Activated B cell treated with CpG ODN at 0.5 μM for 24 hours (primary cell): ENCODE measurements at places on chromosomes 2 and 18.

- H3K36me3 ChIP-seq, result no peaks in the 10 kb centered on the region
- no peak overlapping the region for H3K27ac ChIP-seq
- H3K4me1 ChIP-seq, result peaks cover 3% of the 10 kb centered on the region
- no peak for DNase-seq
These were observed 27.1 kb upstream of the BARD1 start for GRCh38 chr2:214836568-214836967.

- DNase-seq, result no peak
- H3K4me1 ChIP-seq, result peaks cover 28% of the 10 kb centered on the region
- H3K27me3 ChIP-seq, result no peaks in the 10 kb centered on the region
- H3K4me3 ChIP-seq, result peak overlapping the region; percentile 7
These were observed 25.5 kb downstream of the B4GALT6 start for GRCh38 chr18:31658670-31659575.

- no peaks in the 10 kb centered on the region for H3K27me3 ChIP-seq
- peaks cover 5% of the 10 kb centered on the region for H3K36me3 ChIP-seq
These were observed 3.3 kb downstream of the RNF125 start for GRCh38 chr18:32021756-32022564.

- no peaks in the 10 kb centered on the region for H3K4me1 ChIP-seq
- H3K27me3 ChIP-seq, result no peaks in the 10 kb centered on the region
- H3K36me3 ChIP-seq, result no peaks in the 10 kb centered on the region
These were observed 483.8 kb upstream of the REG3G start for GRCh38 chr2:78541451-78542267.

DNA sequence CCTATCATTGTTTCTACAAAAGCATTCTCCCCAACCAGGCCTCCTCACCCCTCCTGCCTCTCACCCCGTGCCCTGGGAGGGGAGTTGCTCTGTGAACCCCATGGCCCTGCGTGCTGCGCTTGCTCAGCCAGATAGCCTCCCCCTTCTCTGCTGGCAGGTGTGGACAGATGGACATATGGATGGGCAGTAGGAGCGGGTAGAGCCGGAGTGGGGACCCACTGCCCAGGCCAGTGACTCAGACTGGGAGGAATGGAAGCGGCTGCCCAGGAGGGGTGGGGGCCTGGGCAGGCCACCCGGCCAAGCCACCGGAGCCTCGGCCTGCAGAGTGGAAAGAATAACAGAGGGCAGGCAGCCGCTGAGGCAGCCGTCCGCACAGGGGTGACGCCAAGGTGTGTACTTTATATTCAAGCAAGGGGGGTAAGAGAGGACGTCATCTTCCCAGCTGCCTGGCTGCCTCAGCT, 8.7 kb downstream of the CYP26B1 start:
- peaks cover 5% of the 10 kb centered on the region for H3K4me1 ChIP-seq
- H3K27me3 ChIP-seq, result peaks cover 16% of the 10 kb centered on the region
- no peak overlapping the region for H3K4me3 ChIP-seq
- no peak overlapping the region for H3K27ac ChIP-seq

- H3K4me3 ChIP-seq, result no peak overlapping the region
- H3K4me1 ChIP-seq, result no peaks in the 10 kb centered on the region
- no peak for DNase-seq
- H3K27ac ChIP-seq, result no peak overlapping the region
- H3K36me3 ChIP-seq, result no peaks in the 10 kb centered on the region
These were observed 375.7 kb downstream of the EIPR1 start for GRCh38 chr2:3001615-3002560.

DNA sequence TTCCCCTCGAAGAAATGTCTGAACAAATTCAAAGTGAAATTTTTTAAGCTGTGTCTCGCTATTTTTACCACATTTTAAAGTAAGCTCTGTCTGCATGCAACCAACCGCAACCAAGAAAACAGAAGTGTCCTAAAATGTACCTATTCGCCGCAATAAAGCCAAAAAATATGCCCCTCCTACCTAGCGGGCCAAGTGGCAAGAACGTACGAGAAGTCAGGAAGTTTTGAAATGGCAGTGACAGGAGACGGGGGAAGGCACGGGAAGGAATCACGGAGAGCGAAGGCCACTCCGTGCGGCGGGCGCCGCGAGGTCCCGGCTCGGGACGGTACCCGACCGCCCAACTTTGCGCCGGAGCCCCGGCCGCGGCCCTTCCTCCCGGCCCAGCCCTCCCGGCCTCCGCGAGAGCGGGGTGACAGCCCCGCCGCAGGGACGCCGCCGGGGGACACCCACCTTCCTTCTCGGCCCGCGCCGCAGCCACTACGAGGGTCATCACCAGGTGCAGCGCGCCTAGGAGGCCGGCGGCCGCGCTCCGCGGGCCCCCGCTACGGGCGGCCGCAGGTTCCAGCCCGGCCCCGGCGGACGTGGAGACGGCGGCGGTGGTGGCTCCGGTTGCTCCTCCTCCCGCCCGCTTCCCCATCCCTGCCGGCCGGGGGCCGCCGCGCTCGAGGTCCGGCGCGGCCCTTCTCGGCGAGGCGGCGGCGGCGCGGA, 568 bp downstream of the TMEM131 start:
- peak overlapping the region; percentile 91 for H3K27ac ChIP-seq
- H3K4me3 ChIP-seq, result peak overlapping the region; percentile 93
- H3K27me3 ChIP-seq, result no peaks in the 10 kb centered on the region
- peak; percentile 72 for DNase-seq
- H3K36me3 ChIP-seq, result peaks cover 12% of the 10 kb centered on the region

DNA sequence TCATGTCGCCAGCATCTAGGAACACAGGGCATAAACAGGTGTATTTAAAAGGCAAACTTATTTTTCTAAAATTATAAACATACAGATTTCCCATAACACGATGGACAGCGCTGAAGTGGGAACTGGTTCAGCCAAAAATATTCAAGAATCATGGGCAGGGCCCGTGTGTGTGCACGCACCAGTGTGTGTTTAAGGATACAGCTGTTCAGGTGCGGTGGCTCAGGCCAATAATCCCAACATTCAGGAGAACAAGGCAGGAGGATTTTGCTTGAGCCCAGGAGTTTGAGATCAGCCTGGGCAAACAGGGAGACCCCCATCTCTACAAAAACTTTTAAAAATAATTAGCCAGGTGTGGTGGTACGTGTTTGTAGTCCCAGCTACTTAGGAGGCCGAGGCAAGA, 288.6 kb upstream of the HDAC4 start:
- H3K4me3 ChIP-seq, result no peak overlapping the region
- no peak for DNase-seq

DNA sequence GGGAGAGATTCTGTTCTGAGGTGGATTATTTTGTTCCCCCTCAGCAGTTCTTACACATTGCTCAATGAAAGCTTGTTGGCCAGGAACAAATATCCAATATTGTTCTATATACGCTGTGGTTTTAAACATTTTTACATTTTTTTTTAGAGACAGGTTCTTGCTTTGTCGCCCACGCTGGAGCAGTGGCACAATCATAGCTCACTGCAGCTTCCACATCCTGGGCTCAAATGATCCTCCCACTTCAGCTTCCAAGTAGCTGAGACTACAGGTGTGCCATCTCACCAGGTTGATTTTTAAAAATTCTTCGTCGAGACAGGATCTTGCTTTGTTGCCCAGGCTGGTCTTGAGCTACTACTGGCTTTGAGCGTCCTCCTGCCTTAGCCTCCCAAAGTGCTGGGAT, 58.9 kb upstream of the KIF5C start:
- H3K27me3 ChIP-seq, result peaks cover 5% of the 10 kb centered on the region
- no peak overlapping the region for H3K4me3 ChIP-seq
- DNase-seq, result no peak
- no peaks in the 10 kb centered on the region for H3K36me3 ChIP-seq
- peaks cover 20% of the 10 kb centered on the region for H3K4me1 ChIP-seq

- H3K36me3 ChIP-seq, result no peaks in the 10 kb centered on the region
- H3K27ac ChIP-seq, result no peak within 1 kb of the TSS
- DNase-seq, result peak; percentile 29
- peak within 1 kb of the TSS; percentile 82 for H3K4me3 ChIP-seq
These were observed at the start of gene SOCS6 for GRCh38 chr18:70288851-70289328. Gene SOCS6 (plus strand): TSS chr18:70289045. CDS start chr18:70324669, 35,624 bp downstream.

- no peaks in the 10 kb centered on the region for H3K36me3 ChIP-seq
- H3K4me3 ChIP-seq, result no peak overlapping the region
- no peak for DNase-seq
- H3K4me1 ChIP-seq, result no peaks in the 10 kb centered on the region
- H3K27ac ChIP-seq, result no peak overlapping the region
These were observed 58.6 kb downstream of the GALNT14 start for GRCh38 chr2:31079665-31080064.

DNA sequence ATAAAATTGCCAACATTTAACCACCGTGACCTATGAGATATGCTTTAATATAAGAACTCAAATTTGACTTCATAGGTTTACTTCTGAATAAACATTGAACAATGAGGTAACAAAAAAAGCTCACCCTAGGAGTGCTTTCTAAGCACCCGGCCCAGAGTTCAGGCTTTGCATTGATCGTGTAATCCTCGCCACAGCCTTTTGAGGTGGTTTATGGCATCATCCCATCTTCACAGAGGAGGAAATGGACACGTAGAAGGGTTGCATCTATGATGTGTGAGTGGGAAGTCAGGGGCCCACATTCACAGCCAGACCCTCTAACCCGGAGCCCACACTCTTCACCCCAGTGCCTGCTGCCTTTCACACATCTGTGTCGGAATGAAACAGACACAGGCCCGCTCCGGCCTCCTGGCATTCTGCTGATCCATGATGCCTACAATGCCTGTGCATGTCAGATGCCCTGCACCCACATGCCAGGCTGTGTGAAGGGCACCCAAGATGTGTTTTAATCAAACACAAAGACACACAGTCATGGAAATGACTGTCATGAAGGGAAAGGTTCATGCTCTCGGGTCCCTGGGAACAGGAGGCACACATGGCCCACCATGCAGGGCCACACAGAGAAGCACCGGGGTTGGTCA, 48.6 kb upstream of the RPL31 start:
- no peaks in the 10 kb centered on the region for H3K36me3 ChIP-seq
- no peaks in the 10 kb centered on the region for H3K4me1 ChIP-seq
- peaks cover 21% of the 10 kb centered on the region for H3K27me3 ChIP-seq
- no peak overlapping the region for H3K27ac ChIP-seq

- H3K36me3 ChIP-seq, result no peaks in the 10 kb centered on the region
- no peaks in the 10 kb centered on the region for H3K4me1 ChIP-seq
- H3K27ac ChIP-seq, result no peak overlapping the region
- H3K27me3 ChIP-seq, result no peaks in the 10 kb centered on the region
- DNase-seq, result no peak
These were observed 106.1 kb downstream of the ETAA1 start for GRCh38 chr2:67503066-67503795.

GRCh38 chr2:213149294-213149875, 2.0 kb downstream of the IKZF2 start:
- peak overlapping the region; percentile 76 for H3K27ac ChIP-seq
- no peaks in the 10 kb centered on the region for H3K27me3 ChIP-seq
- H3K4me3 ChIP-seq, result peak overlapping the region; percentile 92
- H3K4me1 ChIP-seq, result peaks cover 54% of the 10 kb centered on the region
- peaks cover 16% of the 10 kb centered on the region for H3K36me3 ChIP-seq

DNA sequence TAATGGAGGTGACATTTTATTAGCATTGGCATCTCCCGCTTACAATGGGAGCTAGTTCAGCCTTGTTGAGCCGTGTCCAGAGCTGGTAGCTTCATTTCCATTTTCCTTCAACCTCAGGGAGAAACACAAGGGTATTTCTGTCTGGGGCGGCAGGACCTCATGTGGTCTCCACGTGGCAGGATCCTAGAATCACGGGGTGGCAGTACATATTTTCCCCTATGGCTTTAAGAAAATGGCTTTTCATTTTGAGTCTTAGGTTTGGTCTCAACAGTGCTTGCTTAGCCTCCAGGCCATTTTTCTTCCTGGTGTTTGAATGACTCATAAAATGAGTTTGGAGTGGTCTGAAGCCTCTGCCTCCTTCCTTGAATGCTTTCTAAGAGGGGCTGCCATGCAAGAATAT, 20.3 kb downstream of the CABLES1 start:
- DNase-seq, result no peak
- H3K4me1 ChIP-seq, result no peaks in the 10 kb centered on the region
- H3K27ac ChIP-seq, result no peak overlapping the region
- no peak overlapping the region for H3K4me3 ChIP-seq
- H3K27me3 ChIP-seq, result no peaks in the 10 kb centered on the region

DNA sequence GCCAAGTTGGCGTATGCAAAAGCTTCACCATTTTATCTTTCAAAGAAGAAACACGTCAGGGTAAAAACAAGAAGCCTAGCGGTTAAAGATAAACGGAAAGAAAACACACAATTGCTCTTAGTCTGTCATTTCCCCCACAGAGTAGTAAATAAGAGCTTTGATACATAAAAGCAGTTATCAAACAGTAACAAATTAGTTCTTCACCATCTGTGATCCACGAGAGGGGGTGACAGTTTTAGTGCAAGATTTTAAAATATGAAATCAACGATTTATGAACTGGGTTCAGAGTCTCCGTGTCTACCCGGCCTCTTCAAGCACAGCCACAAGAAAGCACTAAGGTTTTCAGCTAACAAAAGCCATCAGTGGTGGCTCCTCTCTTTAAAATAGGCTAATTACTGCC, 703.9 kb upstream of the ID2 start:
- H3K27ac ChIP-seq, result no peak overlapping the region
- no peak for DNase-seq
- H3K4me1 ChIP-seq, result no peaks in the 10 kb centered on the region

- H3K27ac ChIP-seq, result no peak overlapping the region
- no peak for DNase-seq
- H3K4me3 ChIP-seq, result no peak overlapping the region
- H3K27me3 ChIP-seq, result peaks cover 6% of the 10 kb centered on the region
These were observed 345.7 kb downstream of the CYP26B1 start for GRCh38 chr2:71801969-71802368.

- DNase-seq, result no peak
- H3K27me3 ChIP-seq, result no peaks in the 10 kb centered on the region
These were observed 220.1 kb downstream of the IKZF2 start for GRCh38 chr2:212931271-212931670.

- H3K4me1 ChIP-seq, result no peaks in the 10 kb centered on the region
- peaks cover 8% of the 10 kb centered on the region for H3K27me3 ChIP-seq
- H3K36me3 ChIP-seq, result no peaks in the 10 kb centered on the region
These were observed 82.1 kb downstream of the TNP1 start for GRCh38 chr2:216777637-216778273.

DNA sequence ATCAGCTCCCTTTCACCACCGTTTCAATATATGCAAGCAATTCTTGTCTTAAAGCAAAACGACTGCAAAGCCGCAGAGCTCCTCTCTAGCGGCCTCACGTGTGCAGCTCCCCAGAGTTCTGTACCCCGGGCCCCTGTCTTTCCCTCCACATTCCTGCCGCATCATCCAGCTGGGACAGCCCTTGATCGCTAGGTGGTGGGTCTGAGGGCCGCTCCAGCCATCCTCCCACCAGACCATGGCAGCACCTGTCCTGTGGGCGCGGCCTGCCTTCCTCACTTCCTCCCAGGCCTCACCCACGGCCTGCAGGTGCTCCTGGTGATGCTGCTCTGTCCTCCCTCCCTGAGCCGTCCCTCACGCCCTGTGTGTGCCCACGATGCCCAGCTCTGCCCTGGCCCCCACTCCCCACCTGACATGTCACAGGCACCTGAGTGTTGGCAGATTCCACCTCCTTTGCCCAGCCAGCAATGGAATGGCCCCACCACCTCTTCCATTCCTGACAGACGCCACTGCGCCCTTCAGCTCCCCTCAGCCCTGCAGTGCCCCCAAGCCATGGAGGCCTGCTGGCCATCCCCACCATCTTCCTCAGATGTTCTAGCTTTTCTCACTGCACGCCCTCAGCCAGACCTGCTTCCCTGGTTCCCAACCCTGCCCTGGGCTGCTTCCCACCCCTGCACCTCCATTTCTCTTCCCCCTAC, 15.3 kb upstream of the ALLC start:
- H3K27ac ChIP-seq, result no peak overlapping the region
- H3K27me3 ChIP-seq, result no peaks in the 10 kb centered on the region
- no peaks in the 10 kb centered on the region for H3K4me1 ChIP-seq
- H3K36me3 ChIP-seq, result no peaks in the 10 kb centered on the region
- peak; percentile 3 for DNase-seq

GRCh38 chr2:165757906-165758675, 36.0 kb downstream of the GALNT3 start:
- H3K4me3 ChIP-seq, result no peak overlapping the region
- H3K36me3 ChIP-seq, result peaks cover 61% of the 10 kb centered on the region
- H3K4me1 ChIP-seq, result no peaks in the 10 kb centered on the region
